ENCODE measurements at places on chromosomes 4 and X.

DNA sequence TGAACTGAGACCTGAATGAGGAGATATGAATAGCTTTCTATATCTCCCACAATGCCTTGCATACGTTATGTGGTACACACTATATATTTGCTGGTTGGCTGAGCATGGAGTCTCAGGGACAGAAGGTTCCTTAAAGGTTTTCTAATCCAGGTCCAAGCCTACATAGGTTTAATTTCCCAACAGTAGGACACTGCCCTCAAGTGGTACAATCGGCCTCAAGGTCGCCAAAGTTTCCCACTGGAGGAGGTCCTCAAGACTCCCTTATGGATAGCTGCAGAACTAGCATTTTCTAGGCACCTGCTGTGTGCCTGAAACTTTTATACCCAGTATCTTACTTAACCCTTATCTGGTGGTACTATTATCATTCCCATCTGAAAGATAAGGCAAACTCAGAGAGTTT is 21.0 kb upstream of the EFNB1 start:
- DNase-seq, result peak; percentile 4

GRCh38 chr4:73487233-73487632 is 5.7 kb downstream of the AFM start:
- peak; percentile 13 for DNase-seq

DNA sequence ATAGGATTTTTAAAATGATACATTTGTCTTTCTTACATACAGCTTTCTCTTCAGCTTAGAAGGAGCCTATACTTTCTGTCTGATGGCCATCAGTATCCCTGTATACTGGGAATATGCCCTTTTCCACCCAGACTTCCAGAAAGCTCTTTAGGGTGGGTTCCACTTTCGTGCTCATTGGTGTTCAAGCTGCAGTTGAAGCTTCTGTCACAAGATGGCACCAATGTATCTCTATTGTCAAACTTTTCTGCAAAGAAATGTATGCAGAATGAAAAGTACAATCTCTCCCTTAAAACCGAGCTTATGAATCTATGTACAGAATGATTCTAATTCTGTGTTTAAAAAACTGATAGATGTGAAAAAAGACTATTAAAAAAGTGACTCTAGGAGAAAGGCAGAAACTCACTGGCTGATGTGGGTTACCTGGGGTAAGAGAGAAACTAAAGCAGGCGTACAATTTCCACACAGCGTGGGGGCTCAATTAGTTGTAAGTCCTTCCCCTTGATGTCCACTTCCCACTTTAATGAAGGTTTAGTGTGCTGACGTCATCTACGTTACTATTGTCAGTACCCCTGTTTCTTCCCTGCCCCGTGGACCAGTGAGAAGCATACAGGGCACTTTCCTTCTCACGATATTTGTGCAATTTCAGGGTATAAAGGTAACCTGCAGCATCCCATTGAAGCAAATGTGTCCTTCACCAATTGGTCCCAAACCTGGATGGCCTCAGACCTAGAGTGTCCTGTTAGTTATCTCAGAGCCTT is 57.3 kb upstream of the TCEAL2 start:
- DNase-seq, result peak; percentile 0

DNA sequence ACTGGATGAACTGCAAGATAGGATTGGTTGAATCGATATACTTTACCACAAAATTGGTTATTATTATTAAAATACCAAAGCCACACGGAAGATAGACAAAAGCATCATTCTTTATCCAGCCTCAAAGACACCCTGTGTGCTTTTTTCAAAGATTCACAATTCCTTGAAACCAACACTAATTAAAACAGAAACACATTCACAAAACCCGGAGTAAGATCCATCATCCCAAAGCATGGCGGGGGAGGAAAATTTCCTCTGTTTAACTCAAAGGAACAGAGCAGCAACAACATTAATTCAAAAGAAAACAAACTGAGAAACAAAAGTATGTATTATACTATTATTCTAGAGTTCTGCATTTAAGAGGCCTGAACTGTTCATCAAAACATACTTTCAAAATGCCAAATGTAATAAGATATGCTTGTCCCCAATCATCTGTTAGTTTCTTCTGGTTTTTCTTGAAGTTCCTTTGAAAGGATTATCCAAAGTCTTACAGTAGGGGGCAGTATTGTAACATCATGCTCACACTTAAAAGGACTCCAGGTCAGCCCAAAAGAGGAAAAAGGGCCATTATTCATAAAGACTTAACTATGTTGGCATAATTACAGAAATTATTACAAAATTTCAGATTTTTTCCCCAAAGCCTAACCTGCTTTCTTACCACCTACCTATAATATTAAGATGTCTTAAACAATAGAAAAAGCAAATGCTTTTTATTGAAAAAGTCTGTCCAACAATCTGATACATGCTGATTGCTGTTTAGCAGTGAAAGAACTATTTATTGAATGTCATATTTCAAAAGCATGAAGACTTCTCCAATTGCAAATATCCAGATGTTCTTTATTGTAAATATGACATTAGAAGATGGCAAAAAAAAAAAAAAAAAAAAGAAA is 168.7 kb downstream of the SCFD2 start:
- DNase-seq, result peak; percentile 80

GRCh38 chr4:4730249-4730648 is 129.2 kb upstream of the MSX1 start:
- no peak for DNase-seq

GRCh38 chr4:121658125-121658524 is 38.7 kb downstream of the ANXA5 start:
- DNase-seq, result no peak

GRCh38 chr4:92186239-92186638 is 117.5 kb upstream of the GRID2 start:
- no peak for DNase-seq

DNA sequence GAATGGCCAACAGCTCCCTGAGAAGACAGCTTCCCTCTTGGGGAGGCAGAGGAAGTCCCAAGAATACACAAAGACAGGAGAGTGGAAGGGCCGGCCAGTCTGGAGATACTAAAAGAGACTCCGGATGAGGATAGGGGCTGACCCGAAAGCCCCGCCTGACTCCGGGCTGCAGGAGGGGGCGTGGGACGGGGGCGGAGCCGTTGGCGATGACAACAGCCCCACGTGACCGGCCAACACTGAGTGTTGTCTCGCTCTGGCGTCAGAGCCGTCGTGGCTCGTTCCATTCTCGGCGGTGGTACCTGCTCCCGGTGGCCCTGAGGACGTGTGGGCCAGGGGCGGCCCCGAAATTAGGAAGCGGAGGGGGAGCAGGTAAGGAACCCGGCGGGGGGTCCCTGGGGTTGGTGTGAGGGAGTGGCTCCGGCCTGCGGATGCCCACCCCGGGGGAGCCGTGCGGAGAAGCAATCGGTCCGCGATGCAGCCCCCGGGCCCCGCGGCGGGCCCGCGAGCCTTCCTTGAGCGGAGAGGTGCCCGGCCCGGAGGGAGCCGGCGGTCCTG is at the start of gene BEX4:
BEX4 (plus strand) TSS at position 239 of the 555 bp plus-strand sequence. CDS start 1,046 bp downstream, outside the sequence.
- DNase-seq, result peak; percentile 55

DNA sequence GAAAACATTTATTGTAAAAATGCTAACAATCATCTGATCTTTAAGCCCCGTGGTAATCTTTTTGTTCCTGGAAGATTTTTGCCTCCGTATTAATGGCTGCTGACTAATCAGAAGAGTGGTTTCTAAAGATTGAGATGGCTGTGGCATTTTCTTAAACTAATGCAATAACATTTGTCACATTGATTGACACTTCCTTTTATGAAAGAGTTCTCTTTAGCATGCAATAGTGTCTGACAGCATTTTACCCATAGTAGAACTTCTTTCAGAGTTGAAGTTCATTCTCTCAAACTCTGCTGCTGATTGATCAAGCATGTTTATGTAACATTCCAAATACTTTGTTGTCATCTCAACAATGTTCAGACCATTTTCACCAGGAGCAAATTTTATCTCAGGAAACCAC is 26.8 kb upstream of the UGT2B4 start:
- DNase-seq, result no peak

GRCh38 chr4:155885666-155886065 is 17.8 kb upstream of the TDO2 start:
- no peak for DNase-seq

GRCh38 chr4:2886161-2886560 is 42.5 kb downstream of the ADD1 start:
- DNase-seq, result peak; percentile 4

GRCh38 chr4:112038861-112039260 is 106.4 kb upstream of the FAM241A start:
- no peak for DNase-seq

GRCh38 chr4:67651536-67651935 is 49.4 kb downstream of the UBA6 start:
- no peak for DNase-seq

- peak; percentile 86 for DNase-seq
Measured at GRCh38 chrX:40099055-40099958, 1.5 kb upstream of the BCOR start.

DNA sequence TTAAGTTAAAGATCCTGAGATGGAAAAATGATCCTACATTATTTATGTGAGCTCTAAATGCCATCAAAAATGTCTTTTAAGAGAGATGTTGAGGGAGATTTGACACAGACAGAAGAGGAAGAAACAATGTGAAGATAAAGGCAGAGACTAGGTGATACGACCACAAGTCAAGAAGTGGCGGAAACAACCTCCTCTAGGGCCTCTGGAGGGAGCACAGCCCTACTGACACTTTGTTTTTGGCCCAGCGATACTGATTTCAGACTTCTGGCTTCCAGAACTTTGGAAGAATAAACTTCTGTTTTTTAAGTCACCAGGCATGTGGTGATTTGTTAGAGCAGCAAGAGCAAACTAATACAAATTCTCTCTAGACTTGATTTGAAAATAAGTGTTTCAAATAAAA is 1216.1 kb downstream of the FSTL5 start:
- DNase-seq, result no peak

DNA sequence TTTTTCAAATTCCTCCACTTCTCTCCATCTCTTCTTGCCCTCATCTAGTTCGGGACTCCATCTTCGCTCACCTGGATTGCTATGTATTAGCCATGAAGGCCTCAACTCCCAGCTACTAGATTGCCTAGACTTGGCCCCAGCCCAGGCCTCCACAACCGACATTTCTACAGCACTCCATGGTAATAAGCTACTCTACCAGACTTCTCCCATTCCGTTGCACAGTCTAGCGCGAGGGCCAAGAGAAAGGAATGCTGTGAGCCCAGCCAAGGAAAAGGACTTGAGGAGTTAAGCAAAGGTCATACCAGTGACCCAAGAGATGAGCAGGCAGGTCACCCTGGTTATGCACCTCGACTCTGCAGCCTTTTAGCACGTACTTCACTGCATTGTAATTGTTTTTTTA is 75.6 kb downstream of the SOWAHB start:
- no peak for DNase-seq

DNA sequence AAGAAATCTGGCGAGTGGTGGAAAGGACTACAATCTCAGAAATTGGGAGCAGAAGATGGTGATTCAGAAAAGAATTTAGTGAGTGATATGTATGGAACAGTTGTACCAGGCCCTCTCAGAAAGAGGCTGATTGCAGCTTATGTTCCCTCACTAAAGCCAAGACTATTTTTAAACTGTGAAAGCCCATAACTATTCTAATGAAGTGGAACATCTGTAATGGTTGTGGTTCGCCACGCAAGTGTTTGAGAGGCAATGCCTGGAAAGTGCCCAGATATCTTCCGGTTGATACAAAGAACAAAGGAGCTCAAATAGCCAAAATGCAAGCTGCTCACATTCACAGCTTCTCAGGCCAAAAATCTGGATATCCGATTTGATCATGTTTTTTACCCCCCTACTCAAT is 1250.7 kb downstream of the RAPGEF2 start:
- DNase-seq, result peak; percentile 6

DNA sequence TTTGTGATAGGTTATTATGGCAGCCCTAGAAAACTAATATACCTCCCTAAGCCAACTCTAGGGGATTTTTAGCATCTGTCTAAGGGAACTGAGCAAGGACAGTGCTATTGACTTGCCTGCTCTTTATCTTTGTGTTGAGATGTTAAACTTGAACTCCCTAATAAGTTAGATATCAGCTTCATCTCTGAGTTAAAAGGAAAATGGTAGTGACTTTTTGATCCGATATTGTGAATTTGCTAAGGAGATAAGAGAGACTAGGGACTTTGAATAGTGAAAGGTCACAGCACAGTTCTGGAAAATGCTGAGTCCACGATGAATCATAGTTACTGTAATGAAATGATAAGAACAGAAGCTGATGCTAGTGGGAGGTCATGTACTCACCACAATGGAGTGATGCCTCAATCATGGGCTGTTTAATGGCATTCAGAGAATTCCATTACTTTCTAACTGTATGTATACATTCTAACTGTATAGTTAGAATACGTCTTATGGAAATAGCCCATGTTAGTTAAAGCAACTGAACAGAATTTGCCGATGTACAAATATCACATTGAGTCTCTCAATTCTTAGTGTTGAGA is 147.2 kb downstream of the GLRA3 start:
- no peak for DNase-seq

GRCh38 chrX:150683536-150684146 is 9.6 kb upstream of the MTMR1 start:
- DNase-seq, result peak; percentile 63

DNA sequence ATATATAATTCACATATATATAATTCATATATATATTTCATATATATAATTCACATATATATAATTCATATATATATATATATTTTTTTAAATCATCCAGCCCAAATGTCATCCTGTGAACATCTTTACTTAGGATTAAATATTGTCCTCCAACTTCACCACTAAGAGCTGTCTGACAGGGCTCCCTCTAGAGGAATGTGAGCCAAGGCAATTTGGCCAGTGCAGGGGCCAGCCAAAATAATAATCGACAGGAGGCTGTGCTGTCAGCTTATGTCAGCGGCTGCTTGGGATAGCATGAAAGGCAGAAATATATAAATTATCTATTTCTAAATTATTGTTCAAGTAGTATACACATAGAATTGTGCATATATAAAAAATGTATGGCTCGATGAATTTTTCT is 29.5 kb downstream of the EGFL6 start:
- DNase-seq, result peak; percentile 35

DNA sequence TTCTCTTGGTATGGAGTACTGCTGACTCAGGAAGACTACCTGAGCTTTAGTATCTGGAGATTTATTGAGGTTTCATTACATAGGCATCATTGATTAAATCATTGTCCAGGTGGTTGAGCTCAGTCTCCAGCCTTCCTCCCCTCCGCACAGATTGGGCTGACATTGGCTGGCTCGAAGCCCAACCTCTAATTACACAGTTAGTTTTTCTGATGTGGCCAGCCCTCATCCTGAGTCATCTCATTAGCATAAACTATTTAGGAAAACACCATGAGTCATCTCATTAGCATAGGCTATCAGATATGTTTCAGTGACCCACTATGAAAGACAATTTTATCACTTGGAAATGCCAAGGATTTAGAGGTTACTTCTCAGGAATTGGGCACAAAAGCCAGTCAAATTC is 93.9 kb upstream of the ANKRD50 start:
- peak; percentile 81 for DNase-seq

DNA sequence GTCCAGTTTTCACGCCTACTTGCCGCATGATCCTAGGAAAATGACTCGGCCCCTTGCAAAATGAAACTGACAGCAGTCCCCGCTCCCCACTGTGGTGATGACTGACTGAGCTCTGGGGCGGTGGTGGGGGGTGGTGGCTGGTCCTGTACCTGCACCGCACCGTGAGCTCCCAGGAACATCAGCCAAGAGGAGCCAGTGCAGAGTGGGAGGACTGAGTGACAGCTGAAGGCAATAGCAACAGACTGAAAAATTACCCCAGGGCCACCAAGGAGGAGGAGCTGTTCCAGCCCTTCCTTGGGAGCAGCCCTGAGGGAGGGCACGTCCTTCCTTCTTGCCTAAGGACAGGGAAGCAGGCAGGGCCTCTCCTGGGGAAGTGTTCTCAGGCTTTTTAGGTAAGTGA is 2.4 kb upstream of the C4orf50 start:
- peak; percentile 29 for DNase-seq

Data from NCI-H69 (cell line).